ENCODE measurements at places on chromosomes 11 and 22.

- DNase-seq = no peak
Observed at GRCh38 chr22:27327981-27328721, 473.4 kb downstream of the MN1 start.

- DNase-seq = no peak
Observed at GRCh38 chr22:40322818-40323447, 23.4 kb upstream of the ADSL start.

DNA sequence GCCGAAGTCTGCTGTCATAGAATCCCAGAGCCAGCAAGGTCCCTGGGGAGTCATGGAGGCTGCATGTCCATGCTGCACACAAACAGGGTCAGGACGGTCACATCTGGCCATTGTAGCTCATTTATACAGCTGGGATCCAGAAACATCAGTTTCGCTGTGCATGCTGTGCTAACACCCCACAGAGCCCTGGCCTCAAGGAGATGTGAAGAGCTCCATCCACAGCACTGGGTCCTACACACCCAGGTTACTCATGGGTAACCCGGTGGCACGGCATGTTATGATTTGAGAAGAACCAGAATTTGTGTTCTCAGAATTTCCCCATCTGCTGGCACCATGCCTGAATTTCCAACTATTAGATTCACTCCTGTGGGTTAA lies 146.3 kb upstream of the ARHGAP20 start:
- DNase-seq = no peak

DNA sequence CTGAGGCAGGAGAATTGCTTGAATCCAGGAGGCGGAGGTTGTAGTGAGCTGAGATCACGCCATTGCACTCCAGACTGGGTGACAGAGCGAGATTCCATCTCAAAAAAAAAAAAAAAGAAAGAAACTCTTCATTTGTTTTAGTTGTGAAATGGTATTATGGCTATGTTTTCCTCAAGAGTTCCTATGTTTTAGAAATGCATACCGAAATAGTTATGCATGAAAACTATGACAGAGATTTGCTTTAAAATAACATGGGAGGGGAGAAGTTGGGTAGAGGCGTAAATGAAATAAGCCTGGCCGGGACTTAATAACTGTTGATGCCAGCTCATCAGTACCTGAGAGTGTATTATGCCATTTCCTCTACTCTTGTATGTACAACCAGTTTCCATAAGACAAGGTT lies 48.3 kb downstream of the FEZ1 start:
- DNase-seq = no peak

- no peak for DNase-seq
Observed at GRCh38 chr11:76783294-76783895, at the start of gene TSKU. TSS of gene TSKU (plus strand) at chr11:76783356. CDS start at chr11:76795617, 12,261 bp downstream.

DNA sequence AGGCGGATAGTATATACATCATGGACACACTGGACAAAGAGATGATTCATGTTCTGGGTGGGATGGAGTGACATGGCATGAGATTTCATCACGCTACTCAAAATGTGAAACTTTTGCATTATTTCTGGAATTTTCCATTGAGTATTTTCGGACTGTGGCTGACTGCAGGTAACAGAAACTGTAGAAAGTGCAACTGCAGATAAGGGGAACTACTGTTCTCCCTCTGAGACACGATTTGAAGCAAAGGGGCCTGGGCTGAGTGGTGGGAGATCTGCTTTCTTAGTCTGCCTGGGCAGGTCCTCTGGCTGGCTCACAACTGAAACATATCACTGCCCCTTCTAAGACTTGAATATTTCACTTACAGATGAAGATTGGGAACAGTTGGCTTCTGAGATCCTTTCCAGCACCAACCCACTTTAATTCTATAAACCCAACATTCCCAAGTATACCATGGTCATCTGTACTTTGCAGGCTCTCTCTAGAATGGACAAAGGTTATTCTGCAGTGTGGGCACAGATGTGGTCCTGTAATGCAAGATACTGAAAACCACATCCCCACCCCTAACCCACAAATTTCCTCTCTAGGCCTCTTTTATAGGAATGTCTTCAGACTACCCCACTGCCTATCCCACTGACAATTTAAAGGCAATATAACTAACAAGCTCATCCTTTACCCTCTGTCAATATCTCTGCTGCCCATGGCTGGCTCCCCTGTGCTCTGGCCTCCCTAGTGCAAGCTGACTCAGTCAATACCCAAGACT lies 121.1 kb downstream of the KCNC1 start:
- no peak for DNase-seq

- DNase-seq = no peak
Observed at GRCh38 chr11:19992162-19992561, 168.1 kb downstream of the DBX1 start.

DNA sequence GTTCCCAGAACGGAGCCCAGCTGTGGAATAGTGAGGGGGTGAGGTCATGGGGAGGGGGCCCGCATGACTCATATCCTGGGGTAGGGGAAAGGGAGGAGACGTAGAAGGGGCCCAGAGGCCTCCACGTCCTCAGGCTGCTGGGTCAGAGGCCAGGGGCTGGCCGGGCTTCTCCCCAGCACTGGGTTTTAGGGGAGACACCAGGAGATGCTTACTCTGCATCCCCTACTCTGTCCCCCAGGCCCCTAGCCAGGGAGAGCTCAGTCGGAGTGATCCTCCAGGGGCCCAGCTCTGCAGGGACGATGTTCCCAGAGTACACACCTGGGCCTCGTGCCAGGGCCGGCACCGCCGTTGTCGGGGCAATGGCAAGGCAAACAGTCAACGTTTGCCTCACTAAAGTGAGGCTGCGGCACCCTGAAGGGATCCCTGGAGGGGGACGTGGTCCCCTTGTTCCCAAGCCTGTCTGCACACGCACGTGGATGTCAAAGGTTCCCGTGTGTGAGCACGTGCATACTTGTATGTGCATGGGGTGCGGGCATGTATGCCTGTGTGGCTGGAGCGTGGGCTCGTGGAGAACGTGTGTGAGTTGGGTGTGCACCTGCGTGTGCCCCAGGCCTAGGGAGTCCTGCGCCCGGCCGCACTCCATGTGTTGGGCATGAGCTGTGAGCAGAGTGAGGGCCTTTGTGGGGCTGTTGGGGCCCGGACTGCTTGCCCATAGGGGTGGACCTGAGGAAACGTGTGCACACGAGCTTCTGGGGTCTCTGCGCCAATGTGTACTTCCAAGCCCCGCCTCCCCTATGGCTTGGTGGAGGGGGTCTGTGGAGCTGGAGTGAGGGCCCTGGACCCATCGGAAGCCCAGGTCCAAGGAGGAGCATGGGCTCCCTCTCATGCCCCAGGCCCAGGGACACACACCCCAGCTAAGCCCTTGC lies 14.2 kb downstream of the PRR33 start:
- DNase-seq = no peak

GRCh38 chr11:45899448-45900174 lies 7.5 kb downstream of the FREY1 start:
- DNase-seq = peak; percentile 62

- DNase-seq = no peak
Observed at GRCh38 chr22:17783312-17783711, 9.0 kb upstream of the BID start.

DNA sequence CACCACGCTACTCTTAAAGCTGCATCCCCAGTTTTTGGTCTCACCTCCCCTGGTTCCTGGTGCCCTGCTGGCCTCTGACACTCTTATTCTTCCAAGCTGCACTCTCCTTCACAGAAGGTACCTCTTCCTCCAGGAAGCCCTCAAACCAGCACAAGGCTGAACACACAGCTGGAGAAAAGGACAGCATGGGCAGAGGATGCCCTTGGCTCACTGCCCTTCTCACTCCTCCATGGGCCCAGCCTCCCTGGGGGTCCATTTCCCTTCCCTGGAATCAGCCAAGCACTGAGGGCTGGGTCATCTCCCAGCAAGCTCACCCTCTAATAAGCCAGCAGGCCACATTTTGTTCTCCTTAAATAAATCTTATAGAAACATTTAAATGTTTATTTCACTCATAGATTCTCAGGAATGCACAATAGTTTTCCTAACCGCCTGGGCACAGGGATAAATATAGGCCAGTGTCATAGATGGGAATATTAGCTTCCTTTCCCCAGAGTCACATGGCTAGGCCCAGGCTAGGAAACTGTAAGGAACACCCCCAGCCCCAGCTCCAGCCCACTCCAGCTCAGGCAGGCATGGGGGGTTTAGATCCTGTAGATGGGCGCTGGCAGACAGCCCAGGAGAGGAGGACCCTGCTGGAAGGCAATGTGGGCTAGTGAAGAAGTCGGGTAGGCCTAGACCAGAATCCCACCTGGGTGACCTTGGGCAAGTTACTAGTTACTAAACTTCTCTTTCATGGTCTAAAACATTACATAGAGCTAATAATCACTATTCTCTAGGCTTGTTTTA lies 51.5 kb downstream of the IRAG1 start:
- DNase-seq = no peak

DNA sequence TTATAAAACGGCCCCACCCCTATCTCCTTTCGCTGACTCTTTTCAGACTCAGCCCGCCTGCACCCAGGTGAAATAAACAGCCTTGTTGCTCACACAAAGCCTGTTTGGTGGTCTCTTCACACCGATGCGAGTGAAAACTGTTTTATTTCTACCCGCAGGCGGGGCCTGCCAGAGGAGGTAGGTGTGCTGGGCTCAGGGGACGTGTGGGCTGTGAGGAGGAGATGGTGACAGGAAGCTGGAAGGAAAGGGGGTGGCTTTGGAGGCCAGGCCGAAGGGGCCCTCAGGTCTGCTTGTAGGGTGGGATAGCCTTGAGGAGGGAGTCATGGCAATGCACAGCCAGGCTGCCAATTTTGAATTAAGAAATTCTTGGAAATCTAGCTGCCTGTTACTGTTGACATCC lies 21.3 kb upstream of the KRTAP5-7 start:
- no peak for DNase-seq

DNA sequence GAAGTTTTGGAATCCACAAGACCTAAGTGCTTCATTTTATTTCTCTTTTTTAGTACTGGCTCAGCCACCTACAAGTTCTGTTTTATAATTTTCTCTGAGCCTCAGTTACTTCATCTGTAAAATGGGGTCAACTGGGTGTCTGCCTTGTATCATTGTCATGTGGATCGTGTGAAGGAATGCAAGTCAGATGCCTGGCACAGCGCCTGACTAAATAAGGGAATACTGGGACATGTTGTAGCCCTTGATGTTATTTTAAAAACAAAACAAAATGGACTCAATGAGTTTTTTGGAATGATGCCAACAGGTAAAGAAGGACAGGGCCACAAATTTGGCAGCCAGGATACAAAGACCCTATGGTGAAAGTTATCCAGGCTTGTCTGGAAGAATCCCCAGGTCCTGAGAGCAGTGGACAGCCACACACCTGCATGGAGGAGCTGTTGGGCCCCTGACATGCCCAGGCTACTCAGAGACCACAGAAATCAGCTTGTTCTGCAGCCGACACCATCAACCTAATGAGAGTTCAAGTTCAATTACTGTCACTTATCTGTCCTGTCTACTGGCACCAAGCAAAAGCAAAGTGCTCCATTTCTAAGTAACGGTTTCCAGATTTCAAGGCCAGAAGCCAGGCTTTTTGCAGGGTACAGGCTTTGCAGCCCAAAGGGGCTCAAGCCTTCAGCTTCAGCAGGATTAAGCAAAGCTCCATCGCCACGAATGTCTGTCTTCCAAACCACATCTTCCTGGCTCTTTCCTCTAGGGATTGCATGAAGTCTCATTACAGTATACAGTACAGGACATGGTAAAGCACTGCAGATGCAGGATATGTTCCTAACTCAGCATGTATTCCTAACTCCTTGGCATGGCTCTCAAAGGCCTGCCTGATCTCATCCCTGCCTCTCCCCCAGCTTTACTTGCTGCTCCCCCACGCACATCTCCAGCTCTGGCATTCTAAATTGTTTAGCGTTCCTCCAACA lies 18.4 kb downstream of the DKK3 start:
- no peak for DNase-seq

- DNase-seq = no peak
Observed at GRCh38 chr11:113668255-113668654, 37.9 kb downstream of the TMPRSS5 start.

DNA sequence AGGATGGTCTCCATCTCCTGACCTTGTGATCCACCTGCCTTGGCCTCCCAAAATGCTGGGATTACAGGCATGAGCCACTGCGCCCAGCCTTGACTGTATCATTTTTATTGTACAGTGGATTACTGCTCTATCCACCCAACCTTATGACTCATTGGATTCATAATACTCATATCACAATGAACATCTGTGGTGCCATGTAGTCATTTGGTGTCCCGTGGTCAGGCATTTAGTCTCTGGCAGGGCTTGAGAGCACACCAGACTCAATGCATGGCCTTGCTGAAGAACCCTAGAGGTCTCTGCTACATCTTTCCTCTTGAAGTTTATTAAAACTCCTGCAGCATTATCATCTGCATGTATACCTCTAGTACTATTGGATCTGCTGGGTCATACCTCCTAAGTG lies 98.0 kb upstream of the LDLRAD3 start:
- no peak for DNase-seq

DNA sequence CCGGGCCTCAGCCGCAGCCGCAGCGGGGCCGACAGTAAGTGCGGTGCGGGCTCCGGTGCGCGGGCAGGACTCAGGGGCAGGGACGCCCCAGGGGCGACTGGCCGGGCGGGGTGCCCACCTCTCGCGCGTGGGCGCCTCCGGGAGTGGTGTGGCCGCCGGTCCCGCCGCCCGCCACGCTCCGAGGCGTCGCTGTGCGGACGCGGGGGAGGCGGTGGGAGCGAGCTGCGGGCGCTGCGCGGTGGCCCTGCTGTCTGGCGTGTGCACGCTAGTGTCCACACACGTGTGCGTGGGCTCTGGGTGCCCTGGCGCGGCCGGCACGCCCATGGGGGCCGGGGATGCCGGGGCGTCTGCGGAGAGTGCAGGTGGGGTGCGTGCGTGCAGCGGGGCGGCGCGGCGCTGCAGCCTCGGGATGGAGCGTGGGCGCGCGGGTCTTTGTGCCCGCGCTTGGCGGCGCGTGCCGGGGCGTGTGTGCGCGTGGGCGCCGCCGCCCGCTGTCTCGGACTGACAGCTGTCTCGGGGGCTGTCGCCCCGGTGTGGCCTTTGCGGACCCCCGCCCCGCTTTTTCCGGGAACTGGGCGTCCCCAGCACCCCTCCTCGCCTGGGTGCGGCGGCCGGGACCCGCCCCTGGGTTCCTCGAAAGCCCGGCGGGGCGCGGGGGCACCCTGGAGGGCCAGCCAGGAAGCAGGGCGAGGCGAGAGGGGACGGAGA lies 804 bp downstream of the KCNK4 start:
- no peak for DNase-seq

DNA sequence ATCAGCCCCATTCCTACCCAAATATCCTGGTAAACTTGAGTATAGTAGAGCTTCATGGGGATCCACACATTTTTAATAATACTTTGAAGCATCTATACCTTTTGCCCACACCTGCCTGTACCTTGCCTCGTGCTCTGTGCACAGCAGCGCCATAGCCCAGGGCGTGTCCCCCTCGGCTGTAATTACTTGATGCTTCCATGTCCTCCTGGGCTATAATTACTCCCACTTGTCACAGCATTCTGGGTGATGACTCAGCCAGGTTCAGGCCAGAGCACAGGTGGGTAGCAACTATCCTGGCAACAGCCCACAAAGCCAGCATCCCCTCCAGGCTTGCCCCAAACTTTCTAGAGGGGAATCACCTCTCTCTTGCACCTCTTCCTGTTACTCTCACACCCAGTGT lies 23.7 kb upstream of the SLC36A4 start:
- no peak for DNase-seq

Measured in T-helper 22 cell (primary cell).